ENCODE measurements at places on chromosomes 5 and 9.

- no peak for DNase-seq
Measured at GRCh38 chr9:91289244-91289643, 72.5 kb downstream of the AUH start.

- DNase-seq: no peak
Measured at GRCh38 chr5:68529581-68529980, 314.0 kb downstream of the PIK3R1 start.

DNA sequence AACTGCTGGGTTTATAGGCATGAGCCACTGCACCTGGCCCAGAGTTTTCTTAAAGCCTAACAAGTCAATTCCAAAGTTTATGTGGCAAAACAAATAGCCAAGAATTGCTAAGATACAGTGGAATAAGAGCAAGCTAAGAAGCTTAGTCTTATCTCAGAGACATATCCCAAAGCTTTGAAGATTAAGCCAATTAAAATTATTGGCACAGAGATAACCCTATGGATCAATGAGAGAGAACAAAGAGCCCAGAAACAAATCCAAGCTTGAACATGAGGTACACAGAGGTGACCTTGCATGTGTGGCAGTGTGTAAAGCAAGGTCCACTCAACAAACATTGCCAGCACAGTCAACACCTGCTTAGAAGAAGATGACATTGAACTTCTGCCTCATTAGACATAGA is 13.3 kb downstream of the BTNL3 start:
- DNase-seq: no peak

GRCh38 chr5:173268750-173269432 is 33.9 kb upstream of the NKX2-5 start:
- no peak for DNase-seq

DNA sequence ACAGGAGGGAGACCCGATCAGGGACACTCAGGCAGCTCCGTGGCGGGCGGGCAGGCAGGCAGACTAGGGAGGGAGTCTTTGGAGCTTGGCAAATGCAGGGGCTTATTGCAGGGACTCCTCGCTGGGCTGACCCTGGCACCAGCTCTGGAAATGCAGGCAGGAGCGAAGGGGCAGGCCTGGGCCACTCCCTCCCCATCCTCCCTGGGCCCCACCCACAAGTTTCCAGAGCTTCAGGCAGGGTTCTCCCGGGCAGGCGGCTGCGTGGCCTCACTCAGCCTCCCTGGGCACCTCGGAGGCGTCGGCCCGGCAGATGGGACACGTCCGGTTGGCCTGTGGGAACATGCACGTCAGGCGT is 8.5 kb downstream of the RNF44 start:
- DNase-seq: no peak

- DNase-seq: no peak
Measured at GRCh38 chr5:170397059-170397458, 7.9 kb upstream of the KCNMB1 start.

- DNase-seq: no peak
Measured at GRCh38 chr9:76188905-76189304, 205.3 kb downstream of the RFK start.

- no peak for DNase-seq
Measured at GRCh38 chr5:97888439-97888838, 705.4 kb upstream of the RIOK2 start.

DNA sequence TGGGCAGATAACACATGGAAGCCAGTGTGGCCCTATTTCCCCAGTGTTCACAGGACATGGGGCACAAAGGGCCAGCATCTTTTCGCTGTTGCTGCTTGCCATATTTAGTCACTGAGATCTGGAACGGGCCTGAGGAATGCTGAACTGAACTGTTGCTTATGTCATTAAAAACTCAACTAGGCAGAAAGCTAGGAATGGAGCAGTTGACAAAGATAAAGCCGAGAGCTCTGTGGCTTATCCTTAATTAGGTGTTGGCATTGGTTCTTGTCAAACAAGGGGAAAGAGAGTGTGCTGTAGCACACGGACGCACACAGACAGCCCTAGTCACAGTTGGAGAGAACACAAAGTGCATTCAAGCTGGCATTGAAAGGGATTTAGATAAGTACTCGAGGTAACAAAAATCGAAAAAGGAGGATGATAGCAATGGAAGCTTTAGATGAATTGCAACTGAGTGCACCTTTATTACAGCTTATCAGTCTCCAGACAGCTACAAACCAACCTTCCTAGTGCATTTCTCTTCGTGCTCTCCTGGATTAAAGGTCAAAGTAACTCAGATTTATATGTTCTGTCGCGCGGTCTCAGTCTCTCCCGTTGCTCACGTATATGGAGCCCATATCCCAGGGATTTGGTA is 450.2 kb upstream of the ZNF608 start:
- DNase-seq: no peak

- DNase-seq: no peak
Measured at GRCh38 chr5:143733665-143734455, 78.1 kb upstream of the HMHB1 start.

DNA sequence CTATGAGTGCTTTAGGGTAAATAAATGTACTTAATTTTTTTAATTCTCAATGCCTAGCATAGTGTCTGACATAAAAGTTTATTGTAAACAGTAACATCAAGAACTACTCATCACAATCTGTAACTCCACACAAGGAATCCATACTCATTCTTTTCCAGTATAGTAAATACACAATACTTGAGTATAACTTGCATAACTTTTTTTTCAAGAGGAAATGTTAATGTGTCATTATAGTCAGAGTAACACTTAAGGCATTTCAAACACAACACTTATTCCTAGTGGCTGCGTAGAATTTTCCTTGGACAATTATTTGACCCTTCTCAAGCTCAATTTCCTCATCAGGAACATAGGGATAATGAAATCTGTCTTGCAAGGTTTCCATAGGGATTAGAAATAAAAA is 584.3 kb downstream of the CAAP1 start:
- DNase-seq: no peak

GRCh38 chr9:127684576-127684975 is 22.2 kb upstream of the CFAP157 start:
- no peak for DNase-seq

GRCh38 chr9:136997830-136998234 is 1.5 kb upstream of the CLIC3 start:
- no peak for DNase-seq

DNA sequence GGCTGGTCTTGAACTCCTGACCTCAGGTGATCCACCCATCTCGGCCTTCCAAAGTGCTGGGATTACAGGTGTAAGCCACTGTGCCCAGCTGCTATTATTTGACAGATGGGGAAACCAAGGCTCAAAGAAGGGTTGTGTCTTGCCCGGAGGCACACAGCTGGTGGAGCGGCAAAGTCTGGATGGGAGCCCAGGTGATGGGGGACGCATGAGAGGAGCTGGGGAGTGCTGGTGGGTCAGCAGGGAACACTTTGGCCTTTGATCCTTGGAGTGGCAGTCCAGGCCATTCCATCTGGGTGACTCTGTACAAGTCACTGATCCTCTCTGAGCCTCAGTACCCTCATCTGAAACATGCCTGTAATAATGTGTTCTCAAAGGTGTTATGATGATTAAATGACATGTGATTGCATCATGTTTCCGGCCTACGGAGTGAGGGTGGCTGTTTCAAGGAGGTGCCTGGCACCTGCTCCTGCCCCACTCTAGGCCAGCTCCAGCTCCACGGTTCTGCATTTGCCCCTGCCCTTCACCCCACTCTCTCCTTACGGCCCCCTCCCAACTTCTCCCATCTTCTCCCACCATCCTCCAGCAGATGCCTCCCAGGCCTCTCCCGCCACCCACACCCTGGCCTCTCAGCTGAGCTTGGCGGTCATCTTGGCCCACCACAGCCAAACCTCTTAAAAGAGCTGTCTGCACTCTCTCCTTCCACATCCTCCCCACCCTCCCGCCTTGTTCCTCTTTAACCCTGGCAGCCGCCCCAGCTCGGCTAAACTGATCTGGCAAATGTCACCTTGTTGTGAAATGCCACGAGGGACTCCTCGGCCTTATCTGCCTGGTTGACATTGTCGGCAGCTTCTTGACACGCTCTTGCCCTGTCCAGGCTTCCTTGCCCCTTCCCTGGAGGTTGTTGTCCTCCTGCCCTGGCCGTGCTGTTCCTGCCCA is 5.5 kb upstream of the DBN1 start:
- no peak for DNase-seq

All from smooth muscle cell of the brain vasculature (primary cell).